CD14-positive monocyte (primary cell): ENCODE measurements at places on chromosomes 3 and 15.

- DNase-seq: no peak
Observed at GRCh38 chr3:71927505-71928066, 142.6 kb upstream of the PROK2 start.

- no peak for DNase-seq
Observed at GRCh38 chr15:79209690-79210089, 72.8 kb upstream of the ANKRD34C start.

DNA sequence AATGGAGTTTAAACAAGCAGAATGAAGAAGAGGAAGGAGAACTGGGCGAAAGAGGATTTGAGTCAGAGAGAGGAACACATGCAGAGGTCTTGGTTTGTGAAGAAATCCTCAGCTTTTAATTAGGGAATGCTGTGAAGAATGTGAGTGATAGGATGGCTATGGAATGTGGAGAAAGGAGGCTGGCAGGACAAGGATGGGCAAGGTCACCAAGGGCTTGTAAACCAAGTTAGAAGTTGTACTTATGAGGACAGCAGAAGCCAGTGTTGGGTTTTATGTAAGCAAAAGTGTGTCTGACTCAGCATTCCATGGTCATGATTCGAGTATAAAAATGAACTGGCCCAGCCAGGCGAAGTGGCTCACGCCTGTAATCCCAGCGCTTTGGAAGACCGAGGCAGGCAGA lies 60.0 kb upstream of the IL12A start:
- peak; percentile 45 for DNase-seq

GRCh38 chr3:55364421-55364820 lies 122.7 kb downstream of the WNT5A start:
- no peak for DNase-seq

DNA sequence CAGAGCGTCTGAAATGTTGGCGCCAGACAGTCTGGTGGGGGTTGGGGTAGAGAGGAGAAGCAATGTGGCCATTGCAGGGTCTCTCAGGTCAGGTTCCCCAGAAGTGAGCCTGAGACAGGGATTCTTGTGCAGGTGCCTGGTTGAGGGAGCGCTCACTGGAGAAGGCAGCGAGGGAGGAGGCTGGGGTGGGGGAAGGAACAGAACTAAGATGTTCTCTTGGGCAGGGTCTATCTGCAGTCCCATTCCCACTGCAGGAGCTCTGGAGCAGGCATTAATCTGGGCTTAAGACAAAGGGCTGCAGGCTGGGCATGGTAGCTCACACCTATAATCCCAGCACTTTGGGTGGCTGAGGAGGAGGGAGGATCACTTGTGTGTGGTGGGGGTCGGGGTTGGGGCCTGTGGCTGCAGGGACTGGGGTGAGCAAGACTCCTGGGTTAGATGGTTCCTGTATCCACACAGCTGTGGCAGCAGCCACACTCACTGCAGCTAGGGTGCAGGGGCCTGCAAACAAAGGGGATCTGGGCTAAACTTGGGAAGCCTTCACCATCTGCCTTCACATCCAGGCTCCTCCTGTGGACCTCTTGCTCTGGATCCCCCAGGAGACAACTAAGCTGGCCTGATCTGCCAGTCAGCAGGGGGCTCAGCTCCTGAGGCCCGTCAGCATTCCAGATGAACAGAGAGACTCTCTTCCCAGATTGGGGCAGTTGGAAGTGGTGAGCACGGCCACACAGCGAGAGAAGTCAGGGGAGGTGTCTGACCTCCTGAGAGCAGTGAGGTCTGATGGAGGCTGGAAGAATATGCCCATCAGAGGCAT lies 172.5 kb downstream of the ABHD5 start:
- no peak for DNase-seq

DNA sequence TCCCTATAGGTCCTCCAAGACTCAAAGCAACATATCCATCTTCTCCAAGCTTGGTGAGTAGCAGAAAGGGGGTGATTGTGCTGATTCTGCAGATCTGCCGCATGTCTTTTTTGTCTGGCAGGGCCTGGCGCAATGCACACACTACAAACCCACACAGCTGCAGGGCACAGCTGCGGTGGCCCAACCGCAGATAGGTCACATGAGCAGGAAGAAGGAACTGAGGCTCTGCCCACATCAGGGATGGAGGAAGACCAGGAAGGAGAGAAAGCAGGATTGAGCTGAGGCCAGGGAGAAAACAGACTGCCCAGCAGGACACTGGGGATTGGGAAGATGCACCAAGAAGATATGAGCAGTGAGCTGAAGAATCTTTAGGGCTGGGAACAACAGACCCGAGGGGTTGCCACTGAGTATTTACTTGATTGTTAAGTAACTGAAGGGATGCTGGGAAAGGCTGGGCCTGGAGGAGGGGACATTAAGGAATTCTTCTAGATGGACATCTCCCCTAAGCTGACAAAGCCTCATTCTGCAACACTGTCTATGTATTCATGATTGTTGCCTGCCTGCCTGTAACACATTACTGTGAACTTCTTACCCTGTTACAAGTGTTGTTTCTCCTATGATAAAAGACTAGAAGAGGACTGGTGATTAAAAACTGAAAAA lies 126.7 kb downstream of the MYLK start:
- peak; percentile 20 for DNase-seq
